Uterus (tissue), 4 donors: ENCODE measurements at places on chromosomes 11 and 22. TPM values are rescaled to one million over a fixed set of nuclear protein-coding genes. Genes with fewer than 3 reads are reported as not detected.

- H3K4me3 ChIP-seq: peak within 1 kb of the TSS; percentile 60
- no peaks in the 10 kb centered on the region for H3K36me3 ChIP-seq
- H3K27ac ChIP-seq: peak within 1 kb of the TSS; percentile 82
These were observed at the start of gene MIF for GRCh38 chr22:23893945-23894709. MIF (plus strand) TSS chr22:23894383; CDS start chr22:23894475, 92 bp downstream.

DNA sequence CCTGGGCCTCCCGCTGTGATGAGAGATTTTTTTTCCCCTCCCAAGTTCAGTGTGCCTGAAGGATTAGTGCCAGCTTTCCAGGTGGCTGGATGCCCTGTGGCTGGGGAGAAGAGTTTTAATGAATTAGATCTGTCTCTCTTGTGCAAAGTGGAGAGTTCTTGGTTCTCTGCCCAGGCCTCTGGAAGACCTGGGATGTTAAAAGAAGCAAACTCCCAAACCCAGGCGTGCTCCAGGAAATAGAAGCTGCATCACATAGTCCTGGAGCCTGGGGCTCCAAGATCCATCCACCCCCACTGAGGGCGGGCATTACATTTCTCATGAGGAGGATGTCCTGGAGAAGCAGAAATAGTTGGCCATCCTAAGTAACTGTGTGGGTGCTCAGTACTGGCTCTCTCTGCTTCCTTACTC, 30.6 kb downstream of the SDHAF2 start:
- H3K4me1 ChIP-seq: no peaks in the 10 kb centered on the region
- H3K36me3 ChIP-seq: no peaks in the 10 kb centered on the region
- DNase-seq: no peak
- no peaks in the 10 kb centered on the region for H3K27me3 ChIP-seq

IFITM1 gene
- 672 TPM for total RNA-seq

TMEM45B gene
- 0.29 TPM for total RNA-seq

GRCh38 chr11:64306876-64307622, 1.7 kb downstream of the ESRRA start:
- peaks cover 12% of the 10 kb centered on the region for H3K4me1 ChIP-seq
- no peaks in the 10 kb centered on the region for H3K36me3 ChIP-seq
- DNase-seq: no peak

SCN4B gene
- 1.8 TPM for total RNA-seq

DNA sequence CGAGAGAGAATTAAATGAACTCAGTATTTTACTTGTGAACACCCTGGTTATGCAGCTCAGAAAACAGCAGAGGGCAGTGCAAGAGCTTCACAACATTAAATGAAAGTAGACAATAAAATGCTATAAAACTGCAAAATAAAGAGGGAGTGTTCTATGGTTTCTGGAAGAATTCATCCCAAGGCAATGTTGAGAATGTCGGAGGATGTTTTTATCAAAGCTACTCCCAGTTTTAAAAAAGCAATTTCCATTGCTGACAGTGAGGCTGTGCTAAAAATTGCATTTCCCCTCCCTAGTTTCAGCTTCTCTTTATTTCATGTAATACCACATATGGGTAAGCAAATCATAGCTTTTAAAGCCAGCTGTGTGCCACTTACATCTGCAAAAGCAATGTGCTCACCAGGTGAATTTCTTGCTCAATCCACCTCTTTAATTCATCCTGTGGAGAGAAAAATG, 296.8 kb downstream of the RAB38 start:
- H3K4me1 ChIP-seq: no peaks in the 10 kb centered on the region
- no peaks in the 10 kb centered on the region for H3K27me3 ChIP-seq
- no peak overlapping the region for H3K27ac ChIP-seq
- peak; percentile 20 for DNase-seq
- no peak overlapping the region for H3K4me3 ChIP-seq
- no peaks in the 10 kb centered on the region for H3K36me3 ChIP-seq

DNA sequence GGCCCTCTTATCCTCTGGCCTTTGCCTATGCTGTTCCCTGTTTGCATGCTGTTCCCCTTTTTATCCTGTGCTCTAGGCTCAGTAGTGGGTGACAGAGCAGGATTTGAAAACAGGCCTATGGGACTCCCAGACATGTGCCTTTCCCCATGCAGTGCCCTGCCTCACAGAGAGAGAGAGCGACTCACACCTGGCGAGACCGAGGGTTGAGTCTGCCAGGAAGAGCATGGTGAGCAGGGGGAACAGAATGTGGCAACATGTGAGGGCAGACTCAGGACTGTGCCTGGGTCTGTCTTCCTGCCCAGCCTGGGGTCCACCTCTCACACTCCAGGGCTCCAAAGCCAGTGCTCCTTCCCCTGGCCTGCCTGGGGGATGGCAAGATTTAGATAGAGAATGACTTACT, 75.0 kb downstream of the NFAM1 start:
- no peak overlapping the region for H3K4me3 ChIP-seq
- no peaks in the 10 kb centered on the region for H3K36me3 ChIP-seq
- H3K4me1 ChIP-seq: no peaks in the 10 kb centered on the region
- no peak for DNase-seq
- no peak overlapping the region for H3K27ac ChIP-seq

HMOX1 gene
- total RNA-seq: 13.8 TPM

IL18 gene
- 1.2 TPM for total RNA-seq

BEST1 gene
- total RNA-seq: 3.6 TPM

GRCh38 chr11:75576499-75576918, 14.5 kb downstream of the SERPINH1 start:
- H3K27me3 ChIP-seq: no peaks in the 10 kb centered on the region
- no peaks in the 10 kb centered on the region for H3K36me3 ChIP-seq
- H3K27ac ChIP-seq: peak overlapping the region; percentile 52
- no peaks in the 10 kb centered on the region for H3K4me1 ChIP-seq
- no peak overlapping the region for H3K4me3 ChIP-seq

DNA sequence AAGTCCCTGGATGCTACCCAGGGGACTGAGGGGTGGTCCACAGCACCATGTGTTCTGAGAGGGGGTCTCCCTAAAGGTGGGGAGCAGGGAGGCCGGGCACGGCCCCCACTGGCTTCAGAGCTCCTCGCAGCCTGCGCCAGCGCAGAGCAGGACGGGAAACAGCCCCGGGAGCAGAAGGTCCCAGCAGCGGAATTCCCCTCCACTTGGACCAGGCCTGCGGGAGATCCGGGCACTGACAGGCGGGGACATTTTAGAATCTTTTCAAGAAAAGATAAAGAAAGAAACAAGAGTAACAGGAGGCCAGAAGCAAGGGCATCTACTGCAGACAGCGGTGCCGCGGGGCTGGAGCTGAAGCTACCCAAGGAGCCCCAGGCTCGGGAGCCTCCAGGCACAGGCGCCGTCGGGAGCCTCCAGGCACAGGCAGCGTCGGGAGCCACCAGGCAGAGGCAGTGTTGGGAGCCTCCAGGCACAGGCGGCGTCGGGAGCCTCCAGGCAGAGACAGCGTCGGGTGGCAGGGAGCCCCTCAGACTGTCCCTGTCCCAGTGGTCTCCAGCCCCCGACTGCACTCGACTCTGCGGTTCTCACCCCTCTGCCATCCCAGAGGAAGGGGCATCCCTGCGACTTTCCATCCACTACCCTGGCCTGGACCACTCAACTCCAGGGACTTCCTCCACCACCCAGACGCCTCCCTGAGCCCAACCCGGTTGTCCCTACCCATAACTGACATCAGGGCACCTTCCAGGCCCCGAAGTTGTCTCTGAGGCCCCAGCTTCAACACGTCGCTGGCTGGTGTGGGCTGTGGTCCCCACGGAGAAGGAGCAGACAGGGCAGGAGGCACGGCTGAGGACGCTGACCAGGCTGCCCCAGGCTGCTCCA, 211.1 kb downstream of the BRD1 start:
- no peaks in the 10 kb centered on the region for H3K27me3 ChIP-seq
- H3K4me3 ChIP-seq: no peak overlapping the region
- H3K27ac ChIP-seq: no peak overlapping the region
- H3K36me3 ChIP-seq: no peaks in the 10 kb centered on the region

CSNK2A3 gene
- 1.0 TPM for total RNA-seq

- H3K27ac ChIP-seq: no peak overlapping the region
- H3K27me3 ChIP-seq: no peaks in the 10 kb centered on the region
- H3K36me3 ChIP-seq: no peaks in the 10 kb centered on the region
- peaks cover 25% of the 10 kb centered on the region for H3K4me1 ChIP-seq
- H3K4me3 ChIP-seq: no peak overlapping the region
These were observed 75.2 kb upstream of the NNMT start for GRCh38 chr11:114221037-114221436.

GRCh38 chr11:61126256-61126655, 24.0 kb downstream of the CD5 start:
- peaks cover 6% of the 10 kb centered on the region for H3K4me1 ChIP-seq
- peak; percentile 47 for DNase-seq
- no peaks in the 10 kb centered on the region for H3K36me3 ChIP-seq
- H3K27me3 ChIP-seq: no peaks in the 10 kb centered on the region

C11orf86 gene
- not detected for total RNA-seq

DNA sequence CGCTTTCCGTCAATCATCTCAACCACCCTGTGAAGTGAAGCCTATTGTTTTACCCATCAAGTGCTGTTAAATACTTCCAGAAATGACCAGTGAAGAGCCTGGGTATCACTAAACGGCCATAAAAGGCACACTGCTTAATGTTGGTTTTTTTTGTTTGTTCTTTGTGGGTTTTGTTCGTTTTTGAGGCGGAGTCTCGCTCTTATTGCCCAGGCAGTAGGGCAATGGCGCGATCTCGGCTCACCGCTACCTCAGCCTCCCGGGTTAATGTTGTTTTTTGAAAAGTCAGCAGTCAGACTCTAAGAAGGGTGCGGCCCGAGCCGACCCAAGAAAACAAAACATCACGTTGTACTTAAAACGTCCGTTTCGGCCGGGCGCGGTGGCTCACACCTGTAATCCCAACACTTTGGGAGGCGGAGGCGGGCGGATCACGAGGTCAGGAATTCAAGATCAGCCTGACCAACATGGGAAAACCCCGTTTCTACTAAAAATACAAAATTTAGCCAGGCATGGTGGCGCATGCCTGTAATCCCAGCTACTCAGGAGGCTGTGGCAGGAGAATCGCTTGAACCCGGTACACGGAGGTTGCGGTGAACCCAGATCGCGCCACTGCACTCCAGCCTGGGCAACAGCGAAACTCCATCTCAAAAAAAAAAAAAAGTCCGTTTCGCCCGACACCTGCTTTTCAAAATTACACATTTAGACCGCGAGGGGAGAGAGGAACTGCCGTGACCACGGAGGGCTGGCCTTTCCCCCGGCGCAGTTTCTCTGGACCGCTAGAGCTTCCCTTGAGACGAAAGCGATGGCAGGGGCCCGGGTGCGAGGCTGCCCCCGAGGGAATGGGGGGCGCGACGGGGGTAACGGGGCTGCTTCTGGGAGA, 714 bp downstream of the CD59 start:
- no peaks in the 10 kb centered on the region for H3K4me1 ChIP-seq
- no peaks in the 10 kb centered on the region for H3K36me3 ChIP-seq
- peak overlapping the region; percentile 66 for H3K4me3 ChIP-seq
- DNase-seq: no peak

SYT12 gene
- 0.55 TPM for total RNA-seq

DNA sequence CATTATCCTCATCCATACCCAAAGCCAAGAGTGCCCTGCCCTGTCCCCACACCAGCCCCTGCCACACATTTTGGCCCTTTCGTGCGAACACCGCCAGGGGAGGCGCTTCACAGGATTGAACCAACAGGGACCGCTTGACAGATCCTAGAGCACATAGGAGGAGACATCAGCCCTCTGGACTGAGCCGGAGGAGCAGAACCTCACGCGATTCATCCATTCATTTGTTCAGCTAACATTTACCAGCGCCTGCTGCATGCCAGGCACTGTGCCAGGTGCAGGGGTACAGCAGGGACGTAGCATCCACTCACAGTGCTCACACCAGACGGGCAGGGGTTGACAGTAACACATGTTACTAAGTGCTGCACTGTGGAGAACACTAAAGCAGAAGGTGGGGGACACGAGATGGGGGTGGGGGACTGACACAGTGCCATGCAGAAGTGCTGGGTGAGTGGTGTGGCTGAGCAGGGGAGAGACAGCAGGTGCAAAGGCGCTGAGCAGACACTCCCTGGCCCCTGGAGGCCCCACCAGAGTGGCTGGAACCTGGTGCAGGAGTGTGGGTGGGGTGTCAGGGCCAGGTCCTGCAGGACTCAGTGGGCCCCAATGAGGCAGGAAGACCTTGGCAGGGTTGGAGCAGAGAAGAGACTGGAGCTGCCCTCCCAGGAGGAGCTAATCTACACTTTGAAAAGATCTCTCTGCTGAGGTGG, 3.4 kb downstream of the GNAZ start:
- DNase-seq: no peak
- no peaks in the 10 kb centered on the region for H3K36me3 ChIP-seq
- no peak overlapping the region for H3K27ac ChIP-seq
- H3K4me3 ChIP-seq: no peak overlapping the region
- no peaks in the 10 kb centered on the region for H3K27me3 ChIP-seq

GRCh38 chr11:43486141-43486540, 127.4 kb downstream of the TTC17 start:
- no peak for DNase-seq
- H3K4me3 ChIP-seq: no peak overlapping the region
- no peaks in the 10 kb centered on the region for H3K4me1 ChIP-seq
- no peak overlapping the region for H3K27ac ChIP-seq
